Left cardiac atrium (tissue), 4 donors: ENCODE measurements at places on chromosomes 12 and 14. TPM values are rescaled to one million over a fixed set of nuclear protein-coding genes. Genes with fewer than 3 reads are reported as not detected.

GRCh38 chr12:50562520-50563433, 58.0 kb downstream of the DIP2B start:
- DNase-seq = no peak

The VRTN gene
- not detected for total RNA-seq

- no peak for DNase-seq
These were observed 2.5 kb downstream of the PLEKHG3 start for GRCh38 chr14:64706593-64707193.

GRCh38 chr14:88568196-88568595, 5.4 kb downstream of the ZC3H14 start:
- DNase-seq = no peak

DNA sequence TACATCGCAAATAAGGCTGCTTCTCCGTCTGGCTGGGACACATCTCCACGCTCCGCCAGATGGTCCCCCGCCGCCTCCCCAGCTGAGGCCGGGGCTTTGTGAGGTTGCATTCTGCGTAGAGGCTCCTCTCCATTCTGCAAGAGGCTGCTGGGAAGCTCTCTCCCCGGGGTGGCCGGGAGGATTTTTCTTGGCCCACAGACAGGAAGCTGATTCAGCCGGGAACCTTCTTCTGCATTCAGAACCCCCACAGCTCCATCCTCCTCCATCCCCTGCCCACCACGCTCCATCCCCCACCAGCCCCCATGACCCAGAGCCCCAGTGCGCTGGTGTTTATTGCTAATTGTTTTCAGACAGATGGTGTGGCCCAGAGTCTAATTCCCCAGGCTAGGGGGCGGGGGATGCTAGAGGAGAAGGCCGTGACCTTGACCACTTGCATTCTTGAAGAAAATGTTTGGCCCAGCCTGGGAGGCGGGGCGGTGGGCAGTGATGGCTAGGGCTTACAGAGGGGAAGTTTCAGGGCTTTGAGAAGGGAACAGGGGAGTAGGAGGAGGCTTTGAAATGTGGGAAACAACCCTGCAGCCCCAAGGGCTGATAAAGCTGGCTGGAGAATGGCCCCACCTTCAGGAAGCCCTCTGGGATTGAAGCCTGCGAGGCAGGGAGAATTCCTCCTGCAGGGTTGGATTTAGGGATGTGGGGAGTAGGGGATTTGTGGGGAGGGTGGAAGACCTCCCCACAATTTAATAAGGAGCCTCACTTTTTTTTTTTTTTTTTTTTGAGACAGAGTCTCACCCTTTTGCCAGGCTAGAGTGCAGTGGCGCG, 88.5 kb upstream of the NCOR2 start:
- peak; percentile 87 for DNase-seq

The GPRC5D gene
- not detected for total RNA-seq

DNA sequence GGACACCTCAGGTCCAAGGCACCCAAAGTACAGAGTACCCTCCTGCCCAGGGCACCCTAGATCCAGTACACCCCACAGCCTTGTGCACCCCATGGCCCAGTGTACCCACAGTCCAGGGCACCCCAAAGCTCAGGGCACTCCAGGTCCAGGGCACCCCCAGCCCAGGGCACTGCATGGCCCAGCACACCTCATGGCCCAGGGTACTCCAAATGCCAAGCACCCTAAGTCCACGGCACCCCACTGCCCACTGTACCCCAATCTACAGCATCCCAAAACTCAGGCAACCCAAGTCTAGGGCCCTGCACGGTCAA, 6.0 kb downstream of the JAG2 start:
- DNase-seq = no peak

The OR4E2 gene
- not detected for total RNA-seq

GRCh38 chr12:106046301-106046846, 92.4 kb downstream of the NUAK1 start:
- no peak for DNase-seq

GRCh38 chr12:119204671-119205285, 26.0 kb downstream of the HSPB8 start:
- no peak for DNase-seq

The PDE6H gene
- total RNA-seq = not detected

The CPNE6 gene
- not detected for total RNA-seq

DNA sequence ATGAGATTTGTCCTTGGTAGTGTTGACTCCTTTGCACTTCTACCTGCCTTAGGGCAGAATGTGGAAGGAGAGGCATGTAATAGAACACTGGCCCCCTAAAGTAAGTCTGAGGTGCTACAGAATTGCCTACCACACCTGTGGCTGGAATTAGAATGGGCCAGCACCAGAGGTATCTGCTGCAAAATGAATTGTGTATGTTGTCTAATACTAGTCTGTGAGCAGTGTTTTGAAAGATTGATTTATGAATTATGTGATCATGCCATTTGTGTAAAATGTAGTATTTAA, 5.7 kb upstream of the STYX start:
- DNase-seq = no peak

- DNase-seq = no peak
These were observed 70.4 kb downstream of the CAND1 start for GRCh38 chr12:67339530-67339929.

The PSMB11 gene
- not detected for total RNA-seq

The PRR13 gene
- 73.5 TPM for total RNA-seq

The AKAP3 gene
- 5.2 TPM for total RNA-seq

The CCND2 gene
- total RNA-seq = 170 TPM

The ARHGEF25 gene
- total RNA-seq = 13.7 TPM
